Iris pigment epithelial cell (primary cell): ENCODE measurements at places on chromosomes 3 and 15.

- DNase-seq: peak; percentile 43
Measured at GRCh38 chr3:147507638-147508286, 98.6 kb downstream of the ZIC1 start.

GRCh38 chr3:186060222-186060621 is 48.7 kb downstream of the ETV5 start:
- DNase-seq: no peak

DNA sequence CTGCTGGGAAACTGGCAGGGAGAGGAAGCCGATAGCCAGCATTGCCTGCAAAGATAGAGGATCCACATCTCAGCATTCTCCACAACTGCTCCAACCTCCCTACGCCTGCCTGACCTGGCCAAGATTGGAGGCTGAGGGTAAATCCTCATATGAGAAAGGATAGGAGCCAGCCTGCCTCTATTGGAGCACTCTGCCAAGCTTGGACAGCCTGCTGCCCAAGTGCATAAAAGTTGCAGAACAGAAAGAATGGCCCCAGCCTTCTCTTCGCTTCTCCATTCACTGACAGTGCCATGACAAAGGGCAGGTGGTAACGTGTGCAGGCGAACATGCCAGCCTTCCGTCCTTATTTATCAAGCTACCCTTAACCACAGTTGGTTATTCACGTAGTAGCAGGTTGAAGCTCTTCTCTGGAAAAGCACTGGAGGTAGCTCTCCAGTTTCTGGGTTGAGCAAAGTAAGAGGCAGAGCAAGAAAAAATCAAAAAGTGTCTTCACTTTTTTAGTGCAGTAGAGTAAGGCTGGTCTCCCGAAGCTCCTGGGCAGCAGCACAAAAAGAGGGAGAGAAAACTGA is 4.3 kb downstream of the BMF start:
- DNase-seq: no peak

DNA sequence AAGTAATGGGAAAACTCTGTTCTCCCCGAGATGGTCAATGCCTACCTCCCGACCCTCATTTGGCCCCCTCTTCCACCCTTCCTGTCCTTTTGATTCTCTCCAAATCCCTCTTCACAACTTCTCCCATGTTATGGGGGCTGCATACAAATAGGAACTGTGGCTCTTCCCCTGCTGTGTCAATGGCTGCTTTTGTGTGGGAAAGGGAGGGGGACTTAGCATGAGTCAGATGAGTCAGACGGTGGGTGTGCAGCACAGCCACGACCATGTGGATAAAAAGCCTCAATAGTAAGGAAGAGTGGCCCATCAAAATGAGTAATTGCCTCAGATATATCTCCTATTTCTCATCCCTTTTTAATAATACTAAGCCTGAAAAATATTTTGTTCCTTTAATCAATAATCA is 31.9 kb downstream of the SPATA16 start:
- DNase-seq: peak; percentile 3

DNA sequence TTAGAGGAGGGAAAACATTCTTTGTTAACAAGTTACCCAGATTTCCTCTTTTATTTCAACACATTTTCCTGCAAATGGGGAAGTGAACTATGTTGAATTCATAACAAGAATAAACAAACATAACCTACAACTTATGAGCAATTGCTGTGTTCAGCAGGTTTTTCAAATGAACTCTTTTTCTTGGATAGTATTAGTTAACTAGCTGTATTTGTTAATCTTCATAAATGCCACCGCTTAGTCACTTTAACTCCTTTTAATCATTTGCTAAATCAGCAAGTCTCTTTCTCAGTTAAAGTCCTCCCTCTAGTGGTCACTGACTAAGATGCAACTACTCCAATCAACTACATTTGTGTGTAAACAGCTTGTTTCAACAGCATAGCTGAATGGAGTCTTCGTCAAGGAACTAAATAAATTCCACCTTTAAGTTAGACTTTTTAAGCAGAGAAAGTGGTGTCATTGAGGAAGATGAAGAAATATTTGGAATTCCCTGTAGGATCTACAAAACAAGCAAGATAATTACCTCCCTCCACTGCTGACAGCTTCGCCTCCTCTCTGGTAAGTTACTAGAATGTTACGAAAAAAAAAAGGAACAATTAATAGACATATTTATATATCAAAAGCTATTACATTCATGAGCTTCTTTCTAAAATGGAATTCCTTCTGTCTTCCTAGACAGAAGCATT is 1122.0 kb downstream of the ROBO1 start:
- DNase-seq: peak; percentile 87

GRCh38 chr3:125381743-125382142 is 6.6 kb upstream of the ZNF148 start:
- DNase-seq: peak; percentile 60

DNA sequence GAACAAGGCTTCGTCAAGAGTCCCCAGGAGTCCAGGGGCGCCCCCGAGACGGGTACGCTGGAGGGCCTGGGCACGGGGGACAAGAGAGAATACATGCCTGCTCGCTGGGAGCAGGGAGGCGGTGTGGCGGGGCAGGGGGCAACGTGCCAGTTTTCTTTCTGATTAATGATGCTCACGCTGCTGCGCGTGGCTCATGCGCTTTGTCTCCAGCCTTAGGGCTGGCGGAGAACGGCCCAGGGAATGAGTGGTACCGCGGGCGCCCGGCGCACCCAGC is 408 bp upstream of the ARPP21 start:
- no peak for DNase-seq

GRCh38 chr3:125073390-125073905 is 17.7 kb upstream of the HEG1 start:
- DNase-seq: no peak

GRCh38 chr3:107884719-107885460 is 205.9 kb downstream of the CD47 start:
- peak; percentile 34 for DNase-seq

DNA sequence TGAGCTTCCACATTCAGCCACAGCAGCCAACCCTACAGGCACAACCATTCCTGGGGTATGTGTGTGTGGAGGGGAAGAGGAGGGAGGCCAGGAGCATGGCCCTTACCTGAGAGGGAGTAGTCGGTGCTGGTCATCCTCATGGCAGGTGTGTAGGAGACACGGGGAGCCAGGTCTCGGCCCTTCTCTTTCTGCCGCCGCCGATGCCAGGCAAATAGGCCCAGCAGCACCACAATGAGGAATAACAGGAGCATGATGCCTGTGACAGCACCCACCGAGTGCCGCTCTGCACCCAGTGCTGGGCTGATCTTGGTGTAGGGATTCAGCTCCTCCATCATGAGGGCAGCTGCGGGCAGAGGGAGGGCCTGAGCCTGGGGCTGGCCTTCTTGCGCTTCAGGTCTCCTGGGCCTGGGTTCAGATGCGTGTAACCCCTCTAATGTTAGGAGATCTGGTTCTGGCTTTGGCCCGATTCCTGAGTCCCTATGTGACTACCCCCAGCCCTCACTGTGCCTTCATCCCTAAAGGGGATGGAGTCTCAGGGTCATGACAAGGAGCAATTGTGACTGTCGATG is 44.4 kb downstream of the RAB11A start:
- DNase-seq: no peak

GRCh38 chr3:26683902-26684301 is 61.3 kb downstream of the LRRC3B start:
- no peak for DNase-seq
